ENCODE measurements at places on chromosomes 2 and 18. TPM values are rescaled to one million over a fixed set of nuclear protein-coding genes. Genes with fewer than 3 reads are reported as not detected.

DNA sequence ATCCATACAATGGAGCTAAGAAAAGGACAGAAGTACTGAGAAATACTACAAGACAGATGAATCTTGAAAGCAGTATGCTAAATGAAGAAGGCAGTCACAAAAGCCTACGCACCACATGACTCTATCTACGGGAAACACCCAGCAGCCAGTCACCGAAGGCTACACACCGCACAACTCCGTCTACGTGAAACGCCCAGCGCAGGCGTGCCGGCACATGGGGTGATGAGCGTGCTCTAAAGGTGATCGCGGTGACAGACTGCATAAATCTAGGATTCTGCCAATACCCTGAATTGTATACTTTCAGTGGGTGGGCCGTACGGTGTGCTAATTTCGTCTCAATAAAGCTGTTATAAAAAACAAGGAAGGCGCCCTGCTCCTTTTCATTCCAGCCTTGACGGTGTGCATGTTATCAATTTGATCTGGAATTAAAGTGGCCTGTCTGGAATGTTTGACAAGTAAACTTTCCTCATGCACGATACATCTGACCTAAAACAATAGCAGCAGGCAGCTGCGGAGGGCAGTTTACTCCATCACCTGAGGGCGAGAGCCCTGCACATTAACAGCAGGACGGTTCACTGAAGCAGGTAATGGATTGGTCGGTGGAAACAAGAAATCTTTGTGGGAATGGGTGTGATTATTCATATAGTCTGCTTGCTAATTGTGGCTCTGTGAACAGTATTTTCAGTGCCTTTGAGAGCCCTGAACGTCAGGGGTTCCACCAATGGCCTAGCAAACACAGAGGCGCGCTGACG is 86.2 kb upstream of the SALL3 start:
- DNase-seq, result no peak

DNA sequence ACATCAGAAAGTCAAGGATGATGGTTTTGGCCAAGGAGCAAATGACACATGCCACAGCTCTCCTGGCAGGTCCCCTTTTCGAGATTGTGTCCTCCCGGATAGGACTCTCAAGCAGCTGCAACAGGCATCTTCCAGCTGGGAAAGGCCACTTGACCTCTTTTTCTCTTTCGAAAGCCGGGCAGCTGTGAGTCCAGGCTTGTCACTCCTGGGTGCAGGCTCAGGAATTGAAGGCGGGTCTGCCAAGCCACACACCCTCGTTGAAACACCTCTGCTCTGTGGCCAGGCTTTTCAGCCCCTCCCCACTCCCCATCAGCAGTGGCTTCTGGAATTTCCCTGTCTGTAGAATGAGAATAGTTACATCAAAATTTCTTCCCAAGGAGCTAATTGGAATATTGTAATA is 98.0 kb downstream of the CCDC138 start:
- DNase-seq, result no peak

- DNase-seq, result no peak
These were observed 71.1 kb upstream of the CYP20A1 start for GRCh38 chr2:203167751-203168150.

Gene CXCR1
- not detected for total RNA-seq

- no peak for DNase-seq
These were observed 109.7 kb upstream of the PKDCC start for GRCh38 chr2:41937921-41938708.
